ENCODE measurements at places on chromosomes 13 and 19.

DNA sequence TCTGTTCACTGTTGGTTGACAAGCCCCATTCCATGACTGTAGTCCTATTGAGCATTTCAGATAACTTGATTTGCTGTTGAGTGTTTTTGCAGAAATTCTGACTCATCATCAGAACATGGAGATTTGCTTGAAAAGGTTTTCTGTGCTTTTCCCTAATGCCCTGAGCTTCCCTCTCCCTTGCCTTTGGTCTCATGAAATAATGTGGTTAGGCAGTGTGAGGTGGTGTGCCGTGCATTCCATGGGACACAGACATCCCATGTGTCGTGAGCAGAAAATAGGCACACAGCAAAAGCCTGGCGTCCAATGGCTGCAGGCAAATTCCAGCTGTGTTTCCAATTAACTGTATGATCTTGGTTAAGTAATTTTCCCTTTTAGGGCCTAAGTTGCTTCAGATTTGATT lies 197.4 kb downstream of the DLEU7 start:
- DNase-seq, result no peak

- DNase-seq, result no peak
Observed at GRCh38 chr13:44267980-44268379, 105.6 kb upstream of the SERP2 start.

DNA sequence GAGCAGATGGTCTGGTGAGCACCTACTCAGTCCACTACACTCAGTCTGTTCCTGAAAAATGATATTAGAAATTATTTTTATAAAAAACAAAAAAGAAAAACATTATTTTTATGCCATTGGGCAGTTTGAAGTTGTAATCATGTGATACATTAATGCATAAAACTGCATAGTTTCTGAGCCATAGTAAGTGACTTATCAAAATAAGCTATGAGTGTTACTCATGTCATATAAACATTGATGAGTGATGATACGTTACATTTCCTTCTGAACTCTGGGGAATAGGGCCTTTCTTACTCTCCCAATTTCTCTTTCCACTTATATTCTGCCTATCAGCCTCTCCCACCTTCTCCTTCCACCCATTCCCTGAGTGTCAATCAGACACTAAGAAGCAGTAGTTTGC lies 8.9 kb downstream of the ZNF805 start:
- DNase-seq, result no peak

DNA sequence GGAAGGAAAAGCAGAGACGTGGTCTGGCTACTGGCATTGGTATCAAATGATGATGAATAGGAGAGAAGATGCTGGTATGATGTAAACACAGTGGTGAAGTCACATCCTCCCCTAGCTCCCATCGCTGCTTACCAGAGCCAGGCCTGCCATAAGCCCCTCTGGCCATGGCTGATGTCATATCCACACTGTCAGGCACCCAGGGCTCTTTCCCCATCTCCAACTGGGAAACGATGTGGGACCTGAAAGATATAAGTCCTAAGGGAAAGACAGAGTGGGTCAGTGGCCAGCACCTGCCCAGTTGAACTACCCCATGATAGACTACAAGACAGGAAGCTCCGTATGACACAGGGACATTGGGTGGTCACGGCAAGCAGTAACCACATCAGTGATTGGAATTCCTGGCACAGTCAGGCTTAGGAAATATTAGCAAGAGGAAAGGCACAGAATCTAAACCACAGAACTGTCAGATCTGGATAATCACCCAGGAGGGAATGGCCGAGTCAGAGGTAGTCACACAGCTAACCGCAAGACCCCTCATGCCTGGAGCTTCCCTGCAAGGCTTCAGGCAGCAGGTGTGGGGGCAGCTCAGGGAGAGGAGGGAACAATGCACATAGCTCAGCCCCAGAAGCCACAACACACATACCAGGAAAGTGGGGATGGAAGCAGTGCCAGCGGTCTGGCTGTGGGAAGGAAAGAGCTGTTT lies 3.8 kb downstream of the ZNF792 start:
- no peak for DNase-seq

DNA sequence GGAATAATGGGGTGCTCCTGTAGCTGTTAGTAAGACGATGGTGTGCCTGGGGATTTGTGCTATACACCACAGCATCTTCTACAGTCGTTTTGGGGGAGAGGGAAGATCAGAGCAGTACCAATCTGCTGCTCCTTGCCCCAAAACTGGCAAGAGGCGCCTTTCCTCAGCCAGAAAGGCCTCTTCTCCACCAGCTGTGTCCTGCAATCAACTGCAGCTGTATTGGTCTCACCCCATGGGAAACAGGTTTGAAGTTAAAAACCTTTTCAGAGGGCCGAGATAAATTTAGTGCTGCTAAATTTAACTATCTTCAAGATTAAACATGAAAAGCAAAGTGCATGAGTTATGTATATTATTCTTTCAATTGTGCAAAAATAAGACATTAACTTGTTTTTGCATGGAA lies 1.2 kb upstream of the RNASEH2B start:
- DNase-seq, result no peak

DNA sequence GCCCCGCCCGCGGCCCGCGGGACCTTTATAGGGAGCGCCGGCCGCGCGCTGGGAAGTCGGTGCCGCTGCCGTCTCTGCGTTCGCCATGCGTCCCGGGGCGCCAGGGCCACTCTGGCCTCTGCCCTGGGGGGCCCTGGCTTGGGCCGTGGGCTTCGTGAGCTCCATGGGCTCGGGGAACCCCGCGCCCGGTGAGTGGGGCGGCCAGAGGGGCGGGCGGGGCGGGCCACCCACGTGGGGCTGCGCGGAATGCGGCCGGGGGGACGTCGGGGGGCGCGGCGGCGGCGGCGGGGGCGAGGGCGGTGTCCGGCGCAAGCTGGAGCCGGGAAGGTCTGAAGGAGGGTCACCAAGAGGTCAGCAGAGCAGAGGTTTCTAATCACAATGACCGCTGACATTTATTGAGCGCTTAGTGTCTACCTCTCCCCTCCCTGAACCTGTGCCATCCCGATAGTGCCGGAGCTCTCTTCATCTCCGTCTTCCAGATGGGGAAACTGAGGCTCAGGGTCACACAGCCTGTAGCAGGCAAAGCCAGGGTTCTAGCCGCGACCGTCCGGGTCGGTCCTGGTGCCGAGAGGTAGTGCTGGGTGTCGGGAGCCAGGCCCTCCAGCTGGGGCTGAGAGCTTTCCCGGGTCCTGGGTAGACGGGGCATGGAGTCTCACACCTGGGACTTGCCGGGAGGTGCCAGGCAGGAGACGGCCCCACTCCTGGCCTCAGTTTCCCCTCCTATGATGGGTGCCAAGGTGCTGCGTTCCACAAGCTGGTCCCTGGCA lies at the start of gene FSTL3:
FSTL3 (plus strand) TSS at position 54 of the 767 bp plus-strand sequence; CDS start at position 86, 32 bp downstream.
- no peak for DNase-seq

DNA sequence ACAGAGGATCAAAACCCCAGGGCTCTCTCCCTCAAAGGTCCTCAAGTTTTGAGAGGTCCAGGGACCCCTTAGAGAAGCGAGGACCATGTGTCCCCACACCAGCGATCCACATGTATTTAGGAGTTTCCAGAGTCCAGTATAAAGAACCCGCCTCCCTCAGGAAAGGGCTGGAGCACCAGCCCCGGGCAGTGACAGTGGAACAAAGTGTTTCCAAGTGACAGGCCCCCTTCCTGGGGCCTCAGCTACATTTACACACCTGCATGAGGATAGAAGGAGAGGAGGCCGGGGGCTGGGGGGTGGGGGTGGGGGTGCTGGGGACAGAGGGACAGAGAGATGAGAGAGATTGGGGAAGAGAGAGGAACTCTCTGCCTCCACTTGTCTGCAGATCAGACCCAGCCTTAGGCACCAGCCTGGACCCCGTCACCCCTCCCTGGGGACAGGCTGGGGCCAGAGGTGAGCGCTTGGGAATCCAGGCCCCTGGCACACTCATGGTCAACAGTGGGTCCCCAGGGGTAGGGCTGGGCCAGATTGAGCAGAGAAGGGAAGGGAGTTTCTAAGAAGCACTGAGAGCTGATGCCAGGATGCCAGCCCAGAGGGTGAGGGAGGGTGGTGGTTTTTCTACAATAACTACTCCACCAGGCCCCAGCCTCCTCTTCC lies 802 bp downstream of the BCAM start:
- DNase-seq, result no peak

DNA sequence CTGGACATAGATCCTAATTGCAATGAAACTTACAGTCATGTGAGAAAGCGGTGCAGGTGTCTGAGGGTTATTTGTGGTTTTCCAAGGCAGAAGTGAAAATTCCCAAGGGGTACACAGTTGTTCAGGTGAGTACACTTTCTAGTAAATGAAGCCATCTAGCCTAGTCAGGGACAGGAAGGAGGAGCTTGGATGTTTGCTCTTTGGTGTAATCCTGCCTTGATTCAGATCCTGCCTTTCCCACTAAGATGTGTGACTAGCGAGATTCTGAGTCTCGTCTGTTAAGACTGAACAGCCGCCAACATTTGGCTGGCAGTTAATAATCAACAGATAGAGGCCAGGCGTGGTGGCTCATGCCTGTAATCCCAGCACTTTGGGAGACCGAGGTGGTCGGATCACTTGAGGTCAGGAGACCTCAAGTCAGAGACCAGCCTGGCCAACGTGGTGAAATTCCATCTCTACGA lies 2.5 kb downstream of the RPS9 start:
- no peak for DNase-seq

GRCh38 chr13:110262508-110263291 lies 44.3 kb downstream of the COL4A1 start:
- peak; percentile 29 for DNase-seq

GRCh38 chr13:99125326-99125915 lies 75.2 kb upstream of the UBAC2 start:
- DNase-seq, result no peak

DNA sequence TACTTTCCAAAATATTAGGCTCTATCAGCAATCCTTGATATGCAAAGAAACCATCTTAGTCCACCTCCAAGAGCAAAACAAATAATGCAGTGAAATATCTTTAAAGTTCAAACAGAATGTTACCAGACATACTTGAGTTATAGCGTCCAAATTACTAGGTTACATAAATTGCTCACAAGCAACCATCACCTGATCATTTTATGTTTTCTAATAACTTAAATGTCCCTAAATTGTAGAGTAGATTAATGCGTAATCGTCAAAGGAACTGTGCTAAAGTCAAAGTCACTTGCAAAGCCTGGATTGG lies 350.6 kb upstream of the ARGLU1 start:
- DNase-seq, result no peak

GRCh38 chr13:30440910-30441703 lies 18.8 kb downstream of the UBE2L5 start:
- no peak for DNase-seq

GRCh38 chr19:10419646-10420443 lies 493 bp upstream of the PDE4A start:
- peak; percentile 85 for DNase-seq

GRCh38 chr19:45322744-45323281 lies at the start of gene CKM:
CKM (minus strand) TSS chr19:45322875; CDS start chr19:45319713, 3,162 bp downstream.
- no peak for DNase-seq

DNA sequence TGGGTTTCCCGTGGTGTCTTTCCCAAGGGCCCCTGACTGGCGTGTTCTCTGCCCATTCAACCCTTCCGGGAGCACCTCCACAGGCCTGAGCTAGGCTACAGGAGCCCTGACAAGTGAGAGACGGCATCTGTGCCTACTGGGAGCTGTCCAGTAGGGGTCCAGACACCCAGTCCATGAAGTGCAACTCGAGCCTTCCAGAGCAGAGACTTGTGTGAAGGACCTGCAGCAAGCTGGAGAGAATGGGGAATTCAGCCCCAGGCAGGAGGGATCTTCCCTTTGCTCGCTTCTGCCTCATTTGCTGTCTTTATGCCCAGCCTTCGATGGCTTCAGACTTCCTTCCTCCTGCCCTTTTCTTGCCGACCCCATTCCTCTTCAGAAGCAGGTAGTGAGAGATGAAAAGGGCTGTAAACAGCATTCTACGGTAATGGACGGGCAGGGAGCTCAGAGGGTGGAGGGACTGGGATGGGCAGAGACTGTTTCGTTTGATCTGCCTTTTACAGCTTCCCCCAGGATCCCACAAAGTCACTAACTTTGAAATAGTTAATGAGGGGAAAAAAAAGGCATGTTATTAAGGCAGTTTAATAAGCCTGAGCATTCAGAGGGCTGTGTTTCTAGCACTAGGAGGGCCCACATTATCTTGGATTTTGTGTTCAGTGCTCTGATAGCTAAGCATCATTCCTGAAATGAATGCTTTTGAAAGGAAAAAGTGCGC lies 327.6 kb downstream of the FGF9 start:
- DNase-seq, result no peak

All from activated CD8-positive, alpha-beta memory T cell treated with anti-CD3 and anti-CD28 coated beads, Interleukin-2, amount 10 ng/mL, durations not matched to agents 7 days and 5 days (primary cell).